Stimulated activated CD8-positive, alpha-beta memory T cell treated with anti-CD3 and anti-CD28 coated beads, Interleukin-2, amount 100 ng/mL, for 1 hour (primary cell): ENCODE measurements at places on chromosomes 16 and 17.

GRCh38 chr16:57870753-57871454 is 68.6 kb upstream of the KIFC3 start:
- no peak for DNase-seq

- DNase-seq = no peak
Observed at GRCh38 chr17:41989702-41990419, 23.3 kb downstream of the CNP start.

GRCh38 chr17:79518585-79519523 is 92.0 kb downstream of the RBFOX3 start:
- DNase-seq = no peak

GRCh38 chr17:72477491-72477890 is 356.7 kb downstream of the SOX9 start:
- no peak for DNase-seq

GRCh38 chr16:84454611-84455010 is 49.8 kb downstream of the MEAK7 start:
- DNase-seq = no peak

DNA sequence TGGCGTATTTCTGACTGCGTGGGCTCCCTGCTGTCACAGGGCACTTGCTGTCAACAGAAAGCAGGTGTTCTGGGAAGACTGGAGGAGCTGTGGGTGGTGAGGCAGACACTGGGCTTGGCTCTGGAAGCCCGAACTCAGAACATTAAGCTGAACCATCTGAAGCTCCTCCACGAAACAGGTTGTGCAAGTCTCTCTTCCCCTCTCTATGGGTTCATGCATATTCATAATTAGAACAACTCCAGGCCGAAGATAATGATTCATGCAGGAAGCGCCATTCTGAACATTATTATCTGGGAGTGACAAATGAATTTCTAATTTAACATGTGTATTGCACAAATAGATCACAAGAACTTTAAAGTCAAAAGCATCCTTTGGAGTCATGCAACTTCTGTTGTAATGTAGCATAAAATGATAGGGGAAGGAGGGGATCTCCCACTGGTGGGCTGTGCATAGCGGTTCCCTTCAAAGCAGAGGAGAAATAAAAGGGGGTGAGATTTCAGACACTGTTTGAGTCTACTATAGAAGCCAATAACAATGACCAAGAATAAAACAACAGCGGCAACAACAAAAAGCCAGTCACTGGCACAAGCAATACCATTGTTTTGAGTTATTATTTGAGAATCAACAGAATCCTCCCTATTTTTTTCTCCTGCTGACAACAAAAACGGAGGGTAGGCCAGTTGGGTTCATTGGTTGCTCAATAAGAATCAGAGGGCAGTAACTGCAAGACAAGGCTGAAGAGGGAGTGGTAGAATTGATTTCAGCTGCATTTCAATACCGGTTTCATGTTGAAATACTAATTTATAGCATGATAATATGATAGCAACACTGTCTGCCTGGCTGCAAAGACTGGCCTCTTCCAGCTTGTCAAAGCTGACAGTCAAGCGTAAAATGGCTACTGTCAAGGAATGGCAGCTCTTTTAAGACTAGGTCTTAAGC is 407.3 kb downstream of the XYLT1 start:
- no peak for DNase-seq

DNA sequence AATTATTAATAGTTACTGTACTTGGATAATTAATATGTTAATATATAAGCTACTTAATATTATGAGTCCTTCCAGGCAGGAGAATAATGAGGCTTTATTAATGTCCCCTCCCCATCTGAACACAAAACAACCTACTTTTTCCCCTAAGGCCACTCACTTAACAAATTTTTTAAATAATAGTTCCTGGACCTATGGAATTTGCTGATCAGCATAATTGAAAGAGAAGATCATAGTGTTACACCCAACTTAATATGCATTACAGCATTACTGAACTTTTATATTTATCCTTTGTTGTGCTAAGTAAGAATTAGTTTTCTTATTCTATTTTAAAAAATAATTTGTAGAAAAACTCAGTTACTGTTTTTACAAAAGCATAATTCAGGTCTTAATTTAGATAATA is 1537.7 kb upstream of the GOT2 start:
- no peak for DNase-seq

- DNase-seq = no peak
Observed at GRCh38 chr17:55734128-55734781, 11.6 kb upstream of the TMEM100 start.

GRCh38 chr16:19507867-19508266 is 14.0 kb downstream of the GDE1 start:
- no peak for DNase-seq

- DNase-seq = no peak
Observed at GRCh38 chr17:45376171-45377005, 56.3 kb downstream of the ARHGAP27 start.

DNA sequence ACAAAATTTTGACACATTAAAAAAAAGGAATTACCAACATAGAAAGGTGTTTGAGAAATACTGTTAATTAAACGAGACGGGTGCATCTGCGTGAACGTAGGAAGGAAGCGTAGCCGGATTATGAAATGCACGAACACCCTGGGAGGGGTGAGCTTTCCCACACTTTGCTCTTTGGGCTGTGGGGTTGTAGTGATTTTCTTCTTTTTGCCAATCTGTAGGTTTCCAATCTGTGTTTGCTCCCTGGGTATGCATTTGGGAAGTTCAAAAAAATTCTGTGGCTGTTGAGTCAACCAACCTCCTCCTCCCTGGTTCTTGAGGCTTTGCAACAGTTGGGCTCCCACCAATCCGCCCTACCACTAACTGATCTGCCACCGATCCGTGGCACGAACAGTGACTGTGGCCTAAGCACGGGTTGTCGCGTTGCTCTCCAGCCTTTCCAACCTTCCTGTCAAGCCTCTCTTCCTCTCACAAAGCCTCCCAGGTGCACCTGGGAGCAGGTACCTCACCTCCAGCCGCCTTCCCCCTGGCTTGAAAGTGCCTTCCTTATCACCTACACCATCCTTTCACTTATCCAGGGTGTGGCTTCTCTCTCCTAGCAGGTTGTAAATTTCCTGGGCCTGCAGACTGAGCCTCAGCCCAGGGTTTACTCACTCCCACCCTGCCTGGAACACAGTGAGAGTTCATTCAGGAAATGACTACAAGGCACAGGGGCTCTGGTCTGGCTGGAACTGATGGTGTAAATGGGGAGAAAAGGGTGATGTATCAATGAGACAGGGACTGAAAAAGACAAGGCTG is 16.6 kb downstream of the RTN4RL1 start:
- no peak for DNase-seq

DNA sequence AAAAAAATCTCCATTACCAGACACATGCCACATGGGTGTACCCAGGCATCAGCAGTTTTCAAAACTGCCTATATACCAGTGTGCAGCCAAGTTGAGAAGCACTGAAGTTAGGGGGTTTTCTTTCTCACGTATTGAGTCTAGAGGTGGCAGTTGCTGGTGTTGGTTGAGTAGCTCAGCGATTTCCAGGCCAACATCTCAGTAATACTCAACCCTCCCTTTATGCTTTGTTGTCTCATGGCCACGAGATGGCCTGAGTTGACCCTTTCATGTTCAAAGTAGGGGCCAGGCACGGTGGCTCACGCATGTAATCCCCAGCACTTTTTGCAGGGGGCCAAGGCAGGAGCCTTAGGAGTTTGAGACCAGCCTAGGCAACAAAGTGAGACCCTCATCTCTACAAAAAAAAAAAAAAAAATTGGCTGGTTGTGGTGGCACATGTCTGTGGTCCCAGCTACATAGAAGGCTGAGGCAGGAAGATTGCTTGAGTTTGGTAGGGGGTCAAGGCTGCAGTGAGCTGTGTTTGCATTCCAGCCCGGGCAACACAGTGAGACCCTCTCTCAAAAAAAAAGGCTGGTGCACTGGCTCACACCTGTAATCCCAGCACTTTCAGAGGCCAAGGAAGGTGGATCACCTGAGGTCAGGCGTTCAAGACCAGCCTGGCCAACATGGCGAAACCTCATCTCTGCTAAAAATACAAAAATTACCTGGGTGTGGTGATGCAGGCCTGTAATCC is 10.8 kb downstream of the LRRC3C start:
- DNase-seq = no peak

- DNase-seq = no peak
Observed at GRCh38 chr16:31118223-31119155, 1.0 kb downstream of the KAT8 start.

DNA sequence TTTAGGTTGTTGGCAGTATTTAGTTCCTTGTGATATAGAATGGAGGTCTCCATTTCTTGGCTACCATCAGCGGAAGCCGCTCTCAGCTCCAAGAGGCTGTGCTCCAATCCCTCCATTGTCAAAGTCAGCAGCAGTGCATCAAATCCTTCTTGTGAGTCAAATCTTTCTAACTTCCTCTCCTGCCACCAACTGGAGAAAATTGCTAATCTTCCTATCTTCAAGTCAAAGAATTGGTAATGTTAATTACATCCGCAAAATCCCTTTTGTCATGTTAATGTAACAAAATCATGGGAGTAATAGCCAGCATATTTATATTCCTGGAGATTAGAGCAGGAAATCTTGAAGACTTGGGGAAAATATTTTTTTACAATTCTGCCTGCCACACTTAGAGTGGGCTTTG is 436.4 kb upstream of the DYNLRB2 start:
- no peak for DNase-seq
